ENCODE measurements at places on chromosomes 5 and 9. TPM values are rescaled to one million over a fixed set of nuclear protein-coding genes. Genes with fewer than 3 reads are reported as not detected.
A peak's percentile ranks its signal among the peaks of the same experiment; 100 is the strongest.

DNA sequence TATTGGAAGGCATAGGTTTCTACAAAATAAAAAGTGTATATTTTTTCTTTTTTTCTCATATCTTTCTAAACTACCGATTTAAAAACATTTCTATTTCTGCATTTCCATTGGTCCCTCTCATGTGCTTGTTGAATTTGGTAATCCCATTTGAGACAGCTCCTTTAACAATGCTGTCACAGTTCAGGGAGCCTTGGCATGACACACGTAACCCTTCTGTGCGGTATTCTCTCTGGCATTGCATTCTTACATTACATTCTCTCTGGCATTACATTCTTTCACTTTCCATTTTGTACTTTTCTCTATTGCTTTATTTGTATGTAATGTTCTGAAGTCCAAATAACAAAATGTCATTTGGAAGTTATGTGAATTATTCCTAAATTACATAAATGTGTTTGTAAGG lies 150.7 kb upstream of the RASGRF2 start:
- no peak for ATAC-seq

GRCh38 chr9:35696520-35697215 lies 6.9 kb upstream of the TPM2 start:
- peak; percentile 55 for ATAC-seq

- ATAC-seq: no peak
Observed at GRCh38 chr5:57157131-57157530, 16.7 kb upstream of the GPBP1 start.

- ATAC-seq: no peak
Observed at GRCh38 chr9:131419026-131419614, 25.2 kb downstream of the PRRC2B start.

DNA sequence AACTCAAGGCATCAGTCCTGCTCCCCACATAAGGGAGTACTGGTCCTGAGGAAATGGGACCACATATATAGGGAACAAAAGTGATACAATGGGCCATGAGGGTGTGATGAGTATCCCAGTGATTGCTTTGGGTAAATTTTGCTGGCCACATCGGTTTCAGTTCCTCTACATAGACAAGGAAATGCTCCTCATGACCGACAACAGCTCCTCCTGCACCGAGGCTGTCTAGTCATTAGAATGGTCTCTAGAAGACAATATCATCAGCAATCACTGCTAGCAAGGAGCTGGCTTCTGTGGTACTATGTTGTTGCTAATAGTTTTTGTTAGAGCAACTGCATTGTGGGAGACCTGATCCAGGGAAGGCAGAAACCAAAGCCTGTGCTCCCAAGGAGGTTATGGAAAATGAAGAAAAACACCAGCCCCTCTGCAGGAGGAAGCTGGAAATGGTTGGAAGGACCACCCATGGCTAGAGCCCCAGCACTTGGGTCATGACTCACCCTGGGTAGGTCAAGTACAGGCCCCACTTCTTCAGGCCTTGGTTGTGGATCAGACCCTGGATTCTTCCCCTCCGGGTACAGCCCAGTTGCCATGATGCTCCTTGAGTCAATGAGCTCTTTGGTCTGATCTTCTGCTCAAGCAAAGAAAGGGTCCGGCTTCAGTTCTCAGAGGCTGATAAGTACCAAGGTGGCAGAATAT lies 3.4 kb upstream of the CTSL start:
- ATAC-seq: no peak

GRCh38 chr5:9498541-9499497 lies 47.1 kb downstream of the SEMA5A start:
- peak; percentile 69 for ATAC-seq

- ATAC-seq: no peak
Observed at GRCh38 chr9:92875373-92875772, 2.5 kb downstream of the ZNF484 start.

GRCh38 chr5:82493221-82493620 lies 215.1 kb upstream of the RPS23 start:
- ATAC-seq: no peak

GRCh38 chr9:136399176-136400037 lies 563 bp downstream of the SNAPC4 start:
- ATAC-seq: peak; percentile 23

DNA sequence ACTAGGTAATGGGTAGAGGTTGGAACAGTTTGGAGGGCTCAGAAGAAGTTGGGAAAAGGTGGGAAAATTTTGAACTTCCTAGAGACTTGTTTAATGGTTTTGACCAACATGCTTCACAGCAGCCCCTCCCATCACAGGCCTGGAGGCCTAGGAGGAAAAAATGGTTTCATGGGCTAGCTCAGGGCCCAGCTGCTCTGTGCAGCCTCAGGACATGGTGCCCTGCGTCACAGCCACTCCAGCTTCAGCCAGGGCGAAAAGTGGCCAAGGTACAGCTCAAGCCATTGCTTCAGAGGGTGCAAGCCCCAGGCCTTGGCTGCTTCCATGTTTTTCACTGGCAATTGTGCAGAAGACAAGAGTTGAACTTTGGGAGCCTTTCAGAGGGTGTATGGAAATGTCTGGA lies 453.7 kb downstream of the LRRC70 start:
- ATAC-seq: no peak

- no peak for ATAC-seq
Observed at GRCh38 chr9:90078988-90079421, 474.2 kb downstream of the GADD45G start.

DNA sequence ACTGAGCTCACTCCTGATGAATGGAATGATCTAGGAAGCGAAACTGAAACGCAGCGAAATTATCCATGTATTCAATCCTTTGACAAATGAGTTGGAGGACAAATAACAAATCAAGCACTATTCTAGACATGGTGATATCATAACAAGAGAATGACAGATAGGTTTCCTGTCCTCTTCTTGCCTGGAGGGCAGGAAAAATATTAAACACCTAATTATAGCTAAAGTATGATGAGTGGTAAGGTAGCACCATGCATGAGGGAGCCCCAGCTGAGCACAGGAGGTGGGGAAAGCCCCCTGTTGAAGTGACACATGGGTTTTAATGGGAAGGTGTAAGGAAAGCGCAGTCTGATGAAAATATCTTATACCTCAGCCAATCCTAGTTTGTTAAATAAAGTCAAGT lies 225.2 kb downstream of the NPR3 start:
- no peak for ATAC-seq

- peak; percentile 86 for ATAC-seq
Observed at GRCh38 chr5:9054821-9055589, 490.9 kb downstream of the SEMA5A start.

DNA sequence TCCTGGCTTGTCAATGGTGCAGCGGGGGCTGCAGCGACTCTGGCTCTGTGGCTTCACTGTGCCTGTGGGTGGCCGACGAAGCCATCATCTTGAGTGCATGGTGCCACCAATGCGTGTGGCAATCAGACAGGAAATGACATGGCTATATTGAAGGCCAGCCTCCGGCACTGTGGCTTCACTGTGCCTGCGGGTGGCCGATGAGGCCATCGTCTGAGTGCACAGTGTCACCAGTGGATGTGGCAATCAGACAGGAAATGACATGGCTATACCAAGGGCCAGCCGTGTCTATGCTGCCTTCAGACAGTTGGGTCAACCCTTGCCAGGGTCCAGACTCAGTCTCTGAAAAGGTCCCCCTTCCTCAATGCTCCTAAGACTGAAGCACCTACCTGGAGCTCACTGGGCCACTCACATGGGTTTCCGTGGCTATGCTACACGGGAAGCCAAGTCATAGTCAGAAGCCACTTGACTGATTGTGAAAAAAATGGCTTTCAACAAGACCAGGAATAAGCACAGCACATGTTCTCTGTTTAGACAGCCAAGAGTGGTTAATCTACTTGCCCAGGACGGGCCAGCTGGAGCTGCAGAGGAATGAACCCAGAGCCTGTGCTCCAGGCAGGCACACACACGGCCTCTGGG lies 67.5 kb upstream of the S1PR3 start:
- no peak for ATAC-seq

GRCh38 chr9:130536701-130537107 lies 42.7 kb upstream of the FUBP3 start:
- no peak for ATAC-seq

DNA sequence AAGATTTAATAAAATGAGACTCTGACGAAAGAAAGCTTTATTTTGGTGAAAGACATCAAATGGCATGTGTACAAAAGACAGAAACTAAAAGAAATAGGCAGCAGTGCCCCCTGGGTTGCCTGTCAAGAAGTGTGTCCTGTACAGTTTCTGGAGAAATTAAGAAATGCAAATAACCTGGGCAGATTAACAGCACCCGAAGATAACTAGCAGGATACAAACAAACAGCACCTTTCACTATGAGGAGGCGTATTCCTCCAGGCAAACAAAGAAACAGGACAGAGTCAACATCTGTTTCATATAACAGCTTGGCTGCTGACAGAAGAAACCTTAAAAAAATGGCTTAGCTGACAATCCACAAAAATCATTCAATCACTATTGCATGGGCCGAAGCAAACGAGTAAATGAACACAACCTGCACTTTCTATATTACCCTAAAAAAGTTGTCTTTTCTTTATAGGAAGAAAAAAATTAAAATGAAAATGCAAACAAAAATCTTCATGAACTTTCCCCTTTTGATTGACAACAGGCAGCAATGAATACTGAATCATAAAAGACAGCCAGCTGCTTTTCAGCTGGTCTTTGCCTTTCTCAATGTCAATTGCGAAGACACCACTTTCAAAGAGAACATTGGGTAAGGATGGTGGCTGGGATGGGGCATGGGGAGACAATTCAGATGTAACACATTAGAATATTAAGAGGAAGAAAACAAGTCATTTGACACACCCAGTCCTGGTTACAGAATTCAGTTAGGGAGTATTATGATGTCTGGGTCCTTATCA lies 162.1 kb downstream of the ARL15 start:
- no peak for ATAC-seq

DNA sequence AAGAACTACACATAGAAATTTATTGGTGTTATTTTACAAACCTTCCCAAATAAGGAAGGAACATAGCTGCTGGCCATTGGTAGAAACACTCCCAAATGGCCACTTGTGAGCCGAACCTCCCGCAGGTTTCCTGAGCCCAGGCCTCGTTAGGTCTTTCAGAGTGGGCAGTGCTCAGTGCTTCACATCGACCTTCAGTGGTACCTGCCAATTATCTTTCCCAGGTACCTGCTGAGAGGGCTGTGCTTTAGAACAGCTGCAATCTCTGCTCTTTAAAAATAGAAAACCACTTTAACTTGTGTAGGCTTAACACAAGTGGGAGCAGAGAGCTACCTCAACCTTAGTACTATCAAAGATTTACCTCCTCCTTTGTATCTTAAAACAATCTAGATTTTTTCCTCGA lies 334.1 kb downstream of the RFX3 start:
- no peak for ATAC-seq

- ATAC-seq: no peak
Observed at GRCh38 chr5:165101709-165102108, 1596.3 kb downstream of the MAT2B start.

SLC34A3 gene
- 0.68 TPM for total RNA-seq

DBH gene
- total RNA-seq: not detected

ANKRD18A gene
- total RNA-seq: 3.0 TPM

SPINK4 gene
- not detected for total RNA-seq

WDR38 gene
- not detected for total RNA-seq

SPINK6 gene
- 2.9 TPM for total RNA-seq

GFI1B gene
- total RNA-seq: not detected

Data from esophagus mucosa (tissue), 1 donor.